Natural killer cell treated with Interleukin-12 subunit alpha and Interleukin-12 subunit beta and Interleukin-15 and Interleukin-18, amount 100 ng/mL, for 72 hours (primary cell): ENCODE measurements at places on chromosomes 4 and X. TPM values are rescaled to one million over a fixed set of nuclear protein-coding genes. Genes with fewer than 3 reads are reported as not detected.

INTU gene
- total RNA-seq = 0.81 TPM

REPS2 gene
- 0.20 TPM for total RNA-seq

FRMD7 gene
- total RNA-seq = not detected

RPGR gene
- total RNA-seq = 12.3 TPM

NPY1R gene
- total RNA-seq = not detected

CT83 gene
- not detected for total RNA-seq
